COLO829 (cell line): ENCODE measurements at places on chromosomes 11 and 22.

GRCh38 chr11:85749287-85749834 is 61.6 kb downstream of the SYTL2 start:
- no peak for DNase-seq

DNA sequence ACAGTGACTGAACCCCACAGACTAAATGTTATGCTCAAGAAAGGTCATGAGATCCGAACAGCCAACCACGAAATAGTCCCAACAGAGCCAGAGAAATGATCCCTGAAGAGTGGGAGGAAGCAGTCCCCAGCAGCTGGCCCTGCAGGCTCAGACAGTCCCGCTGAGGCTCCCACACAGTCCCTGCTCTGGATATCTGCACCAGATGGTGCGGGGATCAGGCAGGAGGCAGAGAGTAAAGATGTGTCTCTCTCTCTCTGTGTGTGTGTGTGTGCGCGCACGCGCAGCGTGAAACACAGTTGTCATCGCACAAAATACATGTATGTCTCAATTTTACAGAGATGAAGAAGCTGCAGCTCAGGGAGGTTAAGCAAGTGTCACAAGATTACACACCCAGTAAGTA is 27.9 kb downstream of the GUCY1A2 start:
- DNase-seq: no peak

DNA sequence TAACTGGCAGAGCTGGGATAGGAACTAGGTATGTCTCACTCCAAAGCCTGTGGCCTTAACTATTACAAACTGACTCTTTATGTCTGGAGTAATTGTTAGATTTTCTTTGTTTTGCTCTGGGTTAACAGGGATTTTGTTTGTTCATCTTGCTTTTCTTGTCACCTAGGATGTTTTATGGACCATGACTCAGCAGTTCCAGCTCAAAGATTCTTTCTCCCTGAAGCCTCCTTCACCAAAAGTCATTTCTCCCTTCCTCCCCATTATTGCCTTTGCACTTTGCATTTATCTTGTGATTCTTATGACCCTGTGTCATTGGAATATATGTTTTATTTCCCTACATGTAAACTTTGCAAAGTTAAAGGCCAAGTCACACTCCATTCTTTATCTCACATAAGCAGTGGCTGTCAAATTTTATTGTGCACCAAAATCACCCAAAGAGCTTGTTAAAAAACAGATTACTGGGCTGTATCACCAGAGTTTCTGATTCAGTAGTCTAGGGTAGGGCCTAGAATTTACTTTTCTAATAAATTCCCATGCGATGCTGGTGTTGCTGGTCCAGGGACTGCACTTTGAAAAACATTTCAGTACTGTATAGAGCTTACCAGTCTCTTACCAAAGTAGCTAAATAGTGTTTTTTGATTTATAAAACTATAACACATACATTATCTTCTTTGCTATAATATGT is 327.7 kb downstream of the DLG2 start:
- no peak for DNase-seq

DNA sequence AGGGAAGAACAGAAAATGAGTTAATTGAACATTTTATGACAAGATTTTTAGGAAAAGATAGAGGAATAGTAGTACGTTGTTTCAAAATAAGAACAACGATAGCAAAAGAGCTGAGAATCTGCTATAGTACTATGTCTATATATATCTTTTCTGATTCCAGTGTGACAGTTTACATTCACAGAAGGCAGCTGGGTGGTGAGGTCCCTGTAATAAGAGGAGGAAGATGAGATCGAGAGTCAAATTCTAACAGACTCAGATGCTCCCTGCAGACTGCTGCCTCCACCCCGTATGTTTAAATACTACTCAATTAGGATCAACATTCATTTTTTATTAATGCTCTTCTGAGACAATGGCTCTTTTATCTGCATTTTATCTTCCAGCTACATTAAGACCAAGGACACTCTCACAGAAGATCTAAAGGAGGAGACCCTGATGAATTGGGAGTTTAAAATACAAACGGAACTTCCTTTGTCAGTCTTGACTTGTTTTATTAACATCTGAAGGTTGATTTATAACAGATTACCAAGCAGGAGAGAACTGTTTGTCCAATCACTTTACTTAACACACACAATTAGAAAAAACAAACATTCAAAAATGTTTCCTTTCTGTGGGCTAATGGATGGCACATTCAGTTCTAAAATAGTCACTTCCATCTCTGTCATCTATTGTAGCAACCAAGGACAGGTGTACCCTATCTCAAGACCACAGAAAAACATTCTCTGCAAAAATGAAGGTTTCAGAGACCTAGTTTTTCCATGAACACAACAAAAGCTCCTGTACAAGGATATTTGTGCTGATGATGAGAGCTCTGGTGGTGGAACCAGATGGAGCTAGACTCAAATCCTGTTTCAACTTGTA is 240.2 kb downstream of the CADM1 start:
- no peak for DNase-seq

DNA sequence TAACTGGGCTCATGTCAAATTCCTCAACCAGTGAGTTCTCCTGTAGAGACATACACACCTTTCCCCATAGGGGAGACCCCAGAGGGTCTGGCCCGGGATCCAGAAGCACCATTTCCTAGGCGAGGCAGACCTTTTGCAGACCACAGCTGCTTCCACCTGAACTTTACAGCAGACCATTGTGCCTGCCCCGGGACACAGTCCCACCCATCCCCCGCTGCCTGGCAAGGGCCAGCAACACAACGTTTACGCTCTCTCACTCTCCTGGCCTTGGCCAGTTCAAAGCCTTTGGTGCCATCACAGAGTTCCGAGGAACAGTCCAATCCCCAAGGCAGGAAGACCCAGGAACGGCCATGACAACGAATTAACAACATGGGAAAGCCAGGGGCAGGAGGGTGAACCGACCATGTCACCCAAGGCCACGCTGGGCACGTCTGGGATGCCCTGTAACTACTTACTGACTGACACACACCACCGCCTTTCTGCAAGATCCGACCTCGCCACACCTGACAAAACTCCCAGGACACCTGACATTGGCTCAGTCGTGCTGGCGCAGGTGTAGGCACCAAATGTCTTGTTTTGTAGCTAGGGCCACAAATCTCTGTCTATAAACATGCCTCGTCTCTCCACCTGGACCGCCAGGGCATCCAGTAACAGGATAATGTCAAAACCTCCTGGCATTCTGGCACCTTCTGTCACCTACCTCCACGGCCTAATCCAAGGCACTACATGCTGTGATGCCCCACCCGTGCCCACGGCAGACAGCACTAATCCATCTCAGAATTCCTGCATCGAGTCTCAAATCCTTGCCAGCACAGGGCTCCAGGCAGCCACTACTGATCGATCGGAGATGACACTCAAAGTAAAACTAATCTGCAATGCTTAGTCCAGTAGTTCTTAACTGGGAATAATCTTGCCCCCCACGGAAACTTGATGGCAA is 51.3 kb downstream of the MYH9 start:
- DNase-seq: no peak

GRCh38 chr22:44955102-44955501 is 54.7 kb downstream of the PHF21B start:
- no peak for DNase-seq

GRCh38 chr11:61160487-61161189 is 588 bp downstream of the VPS37C start:
- DNase-seq: no peak

DNA sequence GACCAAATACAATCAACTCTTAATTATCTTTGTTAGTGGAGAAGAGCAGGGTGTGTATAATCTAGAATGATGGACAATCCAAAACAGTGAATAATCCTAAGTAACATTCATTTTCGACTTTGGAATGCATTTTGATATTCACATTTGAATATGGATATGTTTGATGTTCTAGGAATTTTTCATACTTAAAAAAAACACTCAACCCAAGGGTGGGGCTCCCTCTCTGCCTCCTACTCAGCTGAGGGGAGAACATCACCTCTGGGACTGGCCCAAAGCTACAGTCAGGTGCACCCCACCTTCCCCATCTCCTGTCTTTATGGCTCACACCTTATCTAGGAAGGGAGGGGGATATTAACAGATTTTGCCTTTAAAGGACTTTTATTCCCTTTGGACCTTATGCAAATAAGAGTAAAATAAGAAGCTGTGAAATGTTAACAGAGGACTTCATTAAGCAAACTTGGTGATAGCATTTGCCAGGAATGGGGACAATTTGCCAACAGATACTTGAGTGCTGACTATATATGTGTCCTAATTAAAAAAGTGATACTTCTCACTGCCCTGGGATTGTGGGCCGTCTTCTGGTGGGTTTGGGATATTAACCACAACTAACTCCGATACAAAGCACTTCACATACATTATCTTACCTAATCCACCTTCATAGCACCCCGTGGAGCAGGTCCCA is 187.0 kb downstream of the ST3GAL4 start:
- no peak for DNase-seq

DNA sequence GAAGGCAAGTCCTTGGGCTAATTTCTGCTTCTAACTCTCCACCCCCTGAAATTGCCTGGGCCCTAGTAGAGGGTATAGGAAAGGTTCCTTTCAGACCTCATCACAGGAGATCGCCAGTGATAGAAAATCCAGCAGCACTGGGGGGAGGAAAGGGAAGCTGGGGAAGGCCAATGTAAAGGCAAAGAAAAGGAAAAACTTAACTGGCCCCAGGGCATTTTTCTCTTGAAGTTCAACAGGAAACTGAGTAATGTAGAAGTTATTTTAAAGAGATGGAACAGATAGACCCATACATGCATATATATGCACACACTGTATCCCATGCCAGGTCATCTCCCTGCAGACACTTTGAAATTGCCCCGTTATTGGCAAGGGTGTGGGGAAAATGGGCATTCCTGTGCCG is 134.0 kb downstream of the TRIM44 start:
- peak; percentile 91 for DNase-seq
